ENCODE measurements at places on chromosomes 2 and 18. TPM values are rescaled to one million over a fixed set of nuclear protein-coding genes. Genes with fewer than 3 reads are reported as not detected.

Gene DSEL
- 55.0 TPM for total RNA-seq

Gene IGFBP5
- 386 TPM for total RNA-seq

Gene CPLX4
- total RNA-seq = not detected

Gene ANKRD30BL
- total RNA-seq = not detected

Gene TPO
- total RNA-seq = not detected

Gene PLCL1
- total RNA-seq = 12.3 TPM

Gene AQP12B
- not detected for total RNA-seq

Gene POMC
- total RNA-seq = 0.85 TPM

Gene DTNA
- total RNA-seq = 31.3 TPM

Gene ABCA12
- total RNA-seq = under 0.01 TPM

Gene EGR4
- not detected for total RNA-seq

Gene ATP6V1B1
- total RNA-seq = 0.38 TPM

Gene LIMS4
- total RNA-seq = 8.1 TPM

Gene SERPINB12
- not detected for total RNA-seq

Gene NCKAP1
- 165 TPM for total RNA-seq

Gene UGT1A9
- total RNA-seq = under 0.01 TPM
